SW 1271 (cell line): ENCODE measurements at places on chromosomes 3 and 15.
A peak's percentile ranks its signal among the peaks of the same experiment; 100 is the strongest.

DNA sequence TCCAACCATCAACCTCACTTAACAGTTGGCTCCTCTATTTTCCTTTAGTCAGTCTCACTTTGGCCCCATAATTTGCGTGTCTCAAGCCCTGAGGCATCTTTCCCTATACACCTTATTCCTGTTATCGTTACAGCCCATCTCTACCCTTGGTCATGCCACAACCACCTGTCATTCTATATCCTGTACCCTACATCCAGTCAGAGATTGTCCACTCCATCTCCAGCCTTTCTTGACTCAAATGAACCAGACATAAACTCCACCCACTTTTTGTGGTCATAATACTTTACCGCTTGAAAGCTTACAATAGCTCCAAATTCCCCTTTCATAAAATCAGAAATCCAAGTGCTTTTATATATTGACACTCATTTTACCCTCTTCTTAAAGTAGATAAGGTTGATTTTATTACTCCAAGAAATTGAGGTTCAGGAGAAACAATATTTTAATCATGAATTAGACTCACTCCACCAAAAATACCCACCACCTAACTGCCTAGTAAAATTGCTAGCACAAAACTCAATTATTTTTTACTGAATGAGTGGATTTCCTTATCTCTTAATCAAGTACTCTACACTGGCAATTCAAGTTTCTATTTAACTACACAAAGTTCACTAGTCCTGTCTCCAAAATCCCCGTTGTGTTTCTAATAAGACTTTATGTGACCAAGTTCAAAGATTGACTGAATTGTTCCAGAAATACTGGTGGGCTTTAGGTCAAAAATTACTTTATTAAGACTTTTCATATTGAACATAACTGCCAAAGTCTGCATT lies 9.1 kb downstream of the CCR4 start:
- no peak for DNase-seq

- DNase-seq, result no peak
These were observed 157.2 kb downstream of the LRRC28 start for GRCh38 chr15:99408236-99409096.

DNA sequence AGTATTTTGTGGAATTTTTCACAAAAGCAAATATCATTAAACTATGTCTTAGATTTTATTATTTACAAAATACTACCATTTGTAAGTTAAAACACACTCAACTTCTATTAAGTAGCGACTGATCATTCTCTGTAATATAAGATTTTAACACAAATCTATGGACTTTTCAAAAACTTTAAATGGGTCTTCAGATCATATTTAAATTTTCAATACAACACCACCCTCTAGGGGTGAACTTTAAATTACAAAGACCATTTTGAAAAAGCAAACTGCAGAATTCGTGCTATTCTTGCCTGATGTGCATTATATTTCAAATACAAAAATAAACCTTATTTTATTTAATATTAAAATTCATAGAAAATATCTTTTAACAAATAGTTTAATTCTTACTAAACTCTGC lies 8.2 kb upstream of the VGLL4 start:
- no peak for DNase-seq

DNA sequence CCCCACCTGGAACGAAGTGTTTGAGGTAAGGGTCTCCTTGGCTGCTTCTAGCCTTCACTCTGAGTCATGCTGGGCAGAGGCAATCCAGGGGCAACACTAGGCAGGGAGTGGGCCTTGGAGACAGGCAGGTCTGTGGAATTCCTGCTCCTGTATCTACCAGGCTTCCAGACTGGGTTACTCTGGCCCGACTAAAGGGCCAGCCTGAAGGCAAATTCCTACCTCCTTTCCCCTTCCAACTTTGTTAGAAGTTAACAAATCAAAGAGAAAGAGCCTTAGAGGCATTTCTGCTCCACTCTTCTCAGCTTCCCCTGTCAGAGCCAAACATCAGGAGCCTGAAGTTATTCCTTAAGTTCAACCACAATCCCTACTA lies 30.1 kb downstream of the ESYT3 start:
- DNase-seq, result no peak

- no peak for DNase-seq
These were observed 21.3 kb upstream of the ACAD9 start for GRCh38 chr3:128858167-128858566.

- DNase-seq, result no peak
These were observed 510 bp upstream of the GOLGB1 start for GRCh38 chr3:121750087-121750415.

GRCh38 chr3:114446600-114446999 lies 152.8 kb downstream of the TIGIT start:
- no peak for DNase-seq

- no peak for DNase-seq
These were observed 134.8 kb downstream of the PGPEP1L start for GRCh38 chr15:98872774-98873173.

DNA sequence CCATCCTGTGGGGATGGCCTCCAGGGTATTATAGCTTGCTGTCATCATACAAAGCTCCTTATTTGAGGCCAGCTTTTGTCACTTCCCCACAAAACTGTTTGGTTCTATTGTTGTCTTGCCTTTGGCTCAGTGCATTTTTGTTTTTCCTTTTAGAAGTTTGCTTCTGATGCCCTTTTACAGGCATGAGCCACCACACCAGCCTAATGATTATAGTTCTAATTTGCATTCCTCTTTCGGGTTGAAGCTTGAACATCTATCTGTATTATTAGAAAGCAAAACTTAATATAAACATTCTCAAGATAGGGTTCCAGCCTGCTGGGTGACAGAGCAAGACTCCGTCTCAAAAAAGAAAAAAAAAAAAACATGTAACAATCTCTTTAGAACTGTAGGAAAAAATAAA lies 39.8 kb downstream of the SMARCC1 start:
- no peak for DNase-seq

DNA sequence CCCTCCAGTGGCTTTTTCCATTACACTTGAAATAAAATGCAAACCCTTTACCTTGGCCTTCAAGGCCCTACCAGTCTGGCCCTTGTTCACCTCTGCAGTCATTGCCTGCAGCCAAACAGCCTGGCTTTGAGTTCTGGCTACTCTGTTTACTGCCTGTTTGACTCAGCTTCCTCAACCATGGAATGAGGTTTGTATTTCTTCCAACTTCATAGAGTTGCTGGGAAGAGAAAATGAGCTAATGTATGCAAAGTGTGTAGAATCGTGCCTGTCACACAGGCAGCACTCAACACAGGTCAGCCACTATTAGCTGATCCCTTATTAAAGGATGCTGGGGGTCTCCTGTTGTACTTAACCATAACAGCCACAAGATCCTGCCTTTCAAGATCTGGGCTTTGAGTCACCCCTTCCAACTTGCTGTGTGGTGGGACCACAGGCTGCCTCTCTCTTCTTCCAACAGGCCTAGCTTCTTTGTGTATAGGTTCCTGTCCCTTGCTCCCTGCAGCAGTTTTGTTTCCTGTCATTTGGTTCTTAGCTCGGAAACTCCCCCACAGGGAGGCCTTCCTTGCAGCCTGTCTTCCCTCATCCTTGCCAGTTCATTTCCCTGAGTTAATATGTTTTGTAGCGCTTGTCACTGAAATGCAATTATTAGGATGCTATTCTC lies 6.4 kb downstream of the MED12L start:
- DNase-seq, result no peak

DNA sequence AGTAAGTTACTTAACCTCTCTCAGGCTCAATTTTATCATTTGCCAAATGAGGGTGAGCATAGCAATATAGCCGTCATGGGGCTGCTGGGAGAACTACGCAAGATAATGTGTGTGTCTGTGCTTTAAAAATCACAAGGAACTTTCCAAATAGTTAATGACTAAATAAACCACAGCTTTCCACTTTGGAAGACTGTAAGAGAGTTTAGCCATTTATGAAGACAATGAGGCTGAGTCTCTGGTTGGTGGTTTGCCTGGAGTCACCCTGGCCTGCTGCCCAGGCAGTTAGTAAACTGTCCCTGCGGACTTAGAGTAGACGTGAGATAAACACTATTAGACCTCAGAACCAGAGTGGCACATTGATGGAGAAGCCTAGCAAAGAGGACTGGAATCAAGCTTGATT lies 357.7 kb downstream of the CLSTN2 start:
- no peak for DNase-seq

DNA sequence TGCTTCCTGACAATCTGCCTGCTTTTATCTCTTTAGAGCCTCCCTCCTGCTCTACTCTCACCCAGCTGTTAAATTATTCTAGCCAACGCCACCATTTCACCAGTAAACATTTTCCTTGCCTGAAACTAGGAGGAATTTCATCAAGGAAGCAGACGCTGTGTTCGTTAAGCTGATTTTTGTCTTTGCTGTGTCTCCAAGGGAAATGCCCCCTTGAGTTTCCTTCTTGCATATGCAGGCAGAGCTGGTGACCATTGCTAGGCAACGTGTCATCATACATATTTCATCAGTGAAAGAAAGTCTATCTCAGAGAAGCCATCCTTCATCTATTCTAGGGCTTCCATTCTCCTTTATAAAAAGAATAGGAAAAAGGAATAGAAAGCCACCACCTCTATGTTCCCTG lies 87.0 kb upstream of the ST8SIA2 start:
- peak; percentile 10 for DNase-seq

DNA sequence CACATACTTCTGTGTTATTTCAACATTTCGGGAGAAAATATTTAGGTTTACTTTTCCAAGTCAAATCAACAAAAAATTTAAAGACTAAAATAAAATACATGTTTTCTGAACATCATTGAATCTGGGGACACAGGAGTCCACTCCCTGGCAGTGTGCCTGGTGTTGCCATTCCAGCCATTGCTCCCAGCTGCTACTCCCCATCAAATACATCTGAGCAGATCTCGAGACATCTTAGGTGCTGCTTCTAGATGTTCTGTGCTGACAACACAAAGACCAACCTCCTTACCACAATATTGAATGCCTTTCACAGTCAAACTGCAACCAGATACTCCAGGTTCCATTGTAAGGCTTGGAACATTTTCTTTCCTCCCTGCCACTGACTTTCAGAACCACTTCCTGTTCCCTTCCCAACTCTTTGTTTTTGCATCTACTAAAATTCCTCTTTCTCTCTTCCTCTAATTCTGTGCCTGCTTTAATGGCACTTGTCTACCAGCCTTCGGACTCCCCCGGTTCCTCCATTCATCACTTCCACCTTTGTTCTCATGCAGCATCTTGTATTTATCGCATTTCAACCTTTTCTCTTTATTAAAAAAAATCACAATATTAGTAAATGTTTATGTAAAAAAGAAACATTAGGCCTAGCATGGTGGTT lies 81.1 kb upstream of the SLC4A7 start:
- no peak for DNase-seq

DNA sequence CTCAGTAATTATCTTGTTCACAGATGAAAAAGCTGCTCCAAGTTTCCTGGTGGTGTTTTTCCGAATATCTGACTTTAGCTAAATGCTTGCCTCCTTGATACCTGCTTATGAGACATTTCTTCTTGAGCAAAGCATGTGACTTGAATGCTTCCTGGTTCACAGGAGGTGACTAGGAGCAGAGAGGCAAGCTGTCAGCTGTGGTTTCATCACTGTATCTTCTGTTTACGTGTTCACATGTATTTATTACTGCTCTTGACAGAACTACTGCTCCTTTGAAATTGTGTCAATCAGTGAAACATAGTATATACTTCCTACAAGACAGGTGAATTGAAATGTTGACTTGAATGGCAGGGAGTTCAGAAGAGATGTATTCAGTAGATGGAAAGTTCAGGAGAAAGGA lies 8.9 kb upstream of the SPPL2A start:
- no peak for DNase-seq

DNA sequence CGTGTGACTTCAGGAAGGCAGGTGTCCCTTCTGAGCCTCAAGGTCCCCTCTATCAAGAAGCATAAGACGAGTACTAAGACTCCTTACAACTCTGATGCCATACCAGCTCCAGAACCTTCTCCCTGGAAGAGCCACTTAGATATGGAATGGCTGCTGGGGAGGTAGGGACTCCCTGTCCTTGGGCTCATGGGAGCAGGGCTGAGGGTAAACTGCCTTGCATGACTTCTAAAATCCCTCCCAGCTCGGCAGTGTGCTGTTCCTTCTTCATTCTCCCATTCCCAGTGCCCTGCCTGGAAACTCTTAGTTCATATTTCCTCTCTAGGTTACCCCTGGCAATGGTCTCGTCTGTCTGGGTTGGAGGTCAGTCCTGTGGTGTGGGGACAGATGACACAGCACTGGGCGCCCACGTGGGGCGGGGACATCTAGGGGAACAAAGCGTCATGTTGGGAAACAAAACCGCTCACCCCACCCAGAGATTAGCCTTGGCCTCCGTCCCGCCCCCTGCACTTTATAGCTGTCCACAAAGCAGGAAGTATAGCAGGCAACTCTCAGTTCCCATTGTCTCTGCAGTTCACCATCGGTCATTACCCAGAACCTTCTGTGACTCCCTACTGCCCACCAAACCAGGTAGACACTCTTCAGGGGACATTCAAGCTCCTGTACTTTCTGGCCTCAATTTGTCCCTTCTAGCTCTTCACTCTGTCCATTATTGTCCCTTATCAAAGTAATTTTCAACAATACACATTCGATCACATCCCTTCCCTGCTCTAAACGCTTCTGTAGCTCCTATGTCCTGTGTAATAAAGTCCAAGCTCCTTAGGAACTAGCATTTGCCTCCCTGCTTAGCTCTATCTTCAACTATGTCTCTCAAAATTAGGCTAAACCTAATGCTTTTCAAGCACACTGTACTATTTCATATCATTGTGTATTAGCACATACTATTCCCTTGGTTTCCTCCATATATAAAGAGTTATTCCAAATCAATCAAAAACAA lies 73.8 kb downstream of the IQSEC1 start:
- no peak for DNase-seq

DNA sequence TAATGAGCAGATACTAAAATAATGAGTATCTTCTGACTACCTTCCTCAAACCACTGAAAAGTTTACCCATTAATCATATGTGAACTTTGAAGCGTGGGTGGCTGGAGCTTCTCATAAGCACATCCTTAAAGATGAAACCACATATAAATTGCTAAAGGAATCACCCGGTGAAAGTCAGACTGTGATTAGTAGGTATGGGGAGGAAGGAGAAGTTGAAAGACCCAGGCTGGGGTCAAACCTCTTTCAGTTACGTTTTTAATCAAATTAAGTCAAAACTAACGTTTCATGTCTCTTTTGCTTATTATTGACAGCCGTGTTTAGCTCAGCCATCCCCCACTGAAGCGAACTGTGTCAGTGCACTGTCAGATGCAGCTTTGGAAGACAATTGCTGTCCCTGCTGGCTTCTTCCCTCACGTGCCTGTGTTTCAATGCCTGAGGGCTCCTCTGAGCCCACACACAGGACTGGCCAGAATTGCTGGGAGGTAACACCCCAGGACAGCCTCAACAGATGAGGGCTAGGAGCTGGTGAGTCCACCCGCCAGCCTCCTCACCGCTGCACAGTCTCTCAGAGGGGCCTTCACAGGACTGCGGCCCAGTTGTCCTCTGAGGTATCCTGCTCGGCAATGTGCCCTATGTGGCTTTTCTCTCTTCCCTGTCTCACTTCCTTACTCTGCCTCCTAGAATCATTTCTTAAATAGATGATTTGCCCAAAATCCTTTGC lies 29.3 kb upstream of the SH3BP5 start:
- no peak for DNase-seq

DNA sequence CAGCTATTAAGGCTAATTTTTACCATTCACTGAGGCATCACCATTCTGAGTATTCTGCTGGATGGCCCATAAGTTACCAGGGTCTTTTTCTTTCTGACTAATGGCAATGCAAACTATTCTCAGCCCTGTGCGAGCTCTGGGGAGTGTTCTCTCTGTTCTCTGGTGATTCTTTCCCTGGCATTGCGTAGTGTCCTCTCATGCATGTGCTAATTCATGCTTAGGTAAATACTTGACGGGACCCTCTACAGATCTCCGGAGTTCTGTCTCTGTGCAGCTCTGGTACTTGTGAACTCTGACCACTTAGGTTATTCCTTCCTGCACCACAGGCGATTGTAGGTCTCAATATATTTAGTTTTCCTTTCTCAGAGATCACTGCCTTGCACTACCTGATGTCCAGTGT lies 34.8 kb downstream of the UBE2E1 start:
- no peak for DNase-seq
